ENCODE measurements at places on chromosomes 12 and 14.
A peak's percentile ranks its signal among the peaks of the same experiment; 100 is the strongest.

DNA sequence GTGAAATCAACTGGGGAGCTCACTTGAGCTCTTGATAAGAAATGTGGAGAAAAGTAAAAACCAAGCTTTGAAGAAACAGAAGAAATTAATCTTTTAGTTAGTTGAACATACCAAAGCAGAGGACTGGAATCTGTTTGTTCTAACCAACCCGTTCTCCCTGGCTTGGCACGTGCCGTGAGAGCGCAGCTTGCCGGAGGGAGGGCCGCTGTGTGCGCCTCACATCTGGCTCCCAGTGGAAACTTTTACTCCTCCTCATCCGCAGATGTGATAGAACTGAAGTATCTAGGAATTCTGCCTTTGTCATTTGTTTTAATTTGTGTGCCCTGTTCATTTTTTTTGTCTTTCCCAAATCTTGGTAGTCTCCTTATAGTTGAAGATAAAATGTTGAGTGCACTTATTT lies 64.9 kb downstream of the DDX51 start:
- DNase-seq: no peak

- DNase-seq: no peak
These were observed 1.4 kb downstream of the EEA1 start for GRCh38 chr12:92927436-92928281.

- DNase-seq: no peak
These were observed 3.1 kb upstream of the GYS2 start for GRCh38 chr12:21607701-21608100.

DNA sequence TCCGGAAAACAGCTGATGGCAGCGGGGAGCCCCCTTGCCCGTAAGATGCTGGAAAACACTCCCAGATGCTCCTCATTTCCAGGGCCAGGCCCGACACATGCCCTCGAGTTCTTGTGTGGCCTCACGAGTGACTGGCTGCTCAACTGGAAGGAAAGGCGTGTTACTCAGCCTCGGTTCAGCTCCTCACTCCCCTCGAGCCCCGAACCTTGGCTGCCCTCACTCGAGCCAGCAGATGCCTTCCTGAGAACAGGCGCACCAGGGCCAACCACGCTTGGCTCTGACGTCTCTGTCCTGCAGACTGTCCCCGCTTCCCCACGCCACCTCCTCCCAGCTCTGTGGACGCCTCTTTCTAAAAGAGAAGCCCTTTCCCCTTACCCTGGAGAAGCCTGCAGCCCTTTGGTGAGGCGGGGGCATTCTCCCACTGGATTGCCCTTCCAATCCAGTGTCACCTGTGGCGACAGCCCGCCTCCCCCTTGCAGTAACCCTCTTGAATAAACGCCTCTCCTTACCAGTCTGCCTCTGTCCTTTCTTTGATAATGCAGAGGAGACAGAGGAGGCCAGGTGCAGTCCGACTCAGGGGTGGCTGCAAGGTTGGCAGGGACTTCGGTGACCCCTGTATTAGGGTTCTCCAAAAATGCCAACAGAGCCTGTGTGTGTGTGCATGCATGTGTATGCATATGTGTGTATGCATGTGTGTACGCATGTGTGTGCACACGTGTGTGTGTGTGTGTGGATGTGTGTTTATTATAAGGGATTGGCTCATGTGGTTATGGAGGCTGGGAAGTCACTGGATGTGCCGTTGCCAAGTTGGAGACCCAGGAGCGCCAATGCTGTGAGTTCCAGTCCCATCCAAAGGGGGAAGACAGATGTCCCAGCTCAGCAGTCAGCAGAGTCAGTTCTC lies 166.3 kb downstream of the KIF26A start:
- no peak for DNase-seq

GRCh38 chr12:129902371-129903091 lies 1.3 kb downstream of the TMEM132D start:
- DNase-seq: peak; percentile 17

DNA sequence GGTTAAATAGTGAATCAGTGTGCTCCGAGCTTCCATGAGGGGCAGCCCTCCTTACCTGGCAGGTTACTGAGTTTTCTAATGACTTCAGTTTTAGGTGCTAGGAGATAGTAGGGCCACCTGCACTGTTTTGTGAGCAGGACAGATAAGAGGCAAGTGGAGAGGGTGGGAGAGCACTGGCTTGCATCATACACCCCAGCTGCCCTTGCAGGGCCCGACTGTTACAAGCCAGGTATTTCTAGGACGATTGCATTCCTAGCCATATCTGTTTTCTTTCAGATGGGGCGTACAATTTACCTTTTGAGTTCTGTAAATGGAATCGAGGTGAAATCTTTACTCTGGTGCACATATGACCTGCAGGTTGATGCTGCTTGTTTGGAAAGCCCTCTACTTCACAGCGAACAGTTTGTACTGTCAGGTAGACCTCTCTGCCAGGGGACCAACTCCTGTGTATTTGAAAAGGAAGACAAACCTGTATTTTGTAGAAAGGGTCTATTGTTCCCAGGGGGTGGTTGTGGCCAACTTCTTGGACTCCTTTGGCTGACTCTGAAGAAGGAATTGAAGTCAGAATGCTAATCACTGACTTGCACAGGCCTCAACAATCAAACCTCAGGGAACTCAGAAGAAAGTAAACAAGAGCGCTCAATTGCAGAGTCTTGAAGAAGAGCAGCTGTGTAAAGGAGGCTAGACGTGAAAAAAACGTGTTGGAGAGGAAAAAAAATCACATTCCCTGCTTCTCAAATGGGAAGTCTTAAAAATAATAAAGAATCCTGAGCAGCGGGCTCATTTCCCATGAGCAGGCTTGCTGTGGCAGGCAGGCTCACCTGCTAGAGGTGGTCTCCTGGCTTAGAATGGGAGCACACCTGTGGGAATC lies 57.3 kb downstream of the ETV6 start:
- DNase-seq: peak; percentile 38

GRCh38 chr12:94149119-94149780 lies 873 bp downstream of the PLXNC1 start:
- DNase-seq: peak; percentile 49

DNA sequence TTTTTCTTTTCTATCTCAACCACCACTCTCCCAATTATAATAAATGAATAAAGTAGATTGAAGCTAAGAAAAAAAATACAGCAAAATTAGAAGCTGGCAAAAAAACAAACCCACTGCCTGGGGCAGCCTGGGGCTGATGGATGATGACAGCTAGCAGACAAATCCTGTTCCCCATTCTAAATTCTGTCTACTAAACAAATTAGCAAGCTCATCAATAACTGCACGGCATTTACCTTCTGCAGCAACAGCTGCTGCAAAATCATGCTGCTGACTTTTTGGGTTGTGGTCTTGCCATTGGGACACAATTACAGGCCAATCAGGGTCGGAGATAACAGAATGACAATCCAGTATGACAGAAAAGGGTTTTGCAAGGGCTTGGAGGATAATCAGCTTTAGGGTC lies 443.6 kb upstream of the SOX5 start:
- no peak for DNase-seq

- no peak for DNase-seq
These were observed 24.3 kb downstream of the GEMIN2 start for GRCh38 chr14:39138440-39138839.

- peak; percentile 43 for DNase-seq
These were observed 5.7 kb upstream of the ZNF385A start for GRCh38 chr12:54390176-54390667.

GRCh38 chr14:71621276-71621675 lies 311.0 kb upstream of the RGS6 start:
- no peak for DNase-seq

DNA sequence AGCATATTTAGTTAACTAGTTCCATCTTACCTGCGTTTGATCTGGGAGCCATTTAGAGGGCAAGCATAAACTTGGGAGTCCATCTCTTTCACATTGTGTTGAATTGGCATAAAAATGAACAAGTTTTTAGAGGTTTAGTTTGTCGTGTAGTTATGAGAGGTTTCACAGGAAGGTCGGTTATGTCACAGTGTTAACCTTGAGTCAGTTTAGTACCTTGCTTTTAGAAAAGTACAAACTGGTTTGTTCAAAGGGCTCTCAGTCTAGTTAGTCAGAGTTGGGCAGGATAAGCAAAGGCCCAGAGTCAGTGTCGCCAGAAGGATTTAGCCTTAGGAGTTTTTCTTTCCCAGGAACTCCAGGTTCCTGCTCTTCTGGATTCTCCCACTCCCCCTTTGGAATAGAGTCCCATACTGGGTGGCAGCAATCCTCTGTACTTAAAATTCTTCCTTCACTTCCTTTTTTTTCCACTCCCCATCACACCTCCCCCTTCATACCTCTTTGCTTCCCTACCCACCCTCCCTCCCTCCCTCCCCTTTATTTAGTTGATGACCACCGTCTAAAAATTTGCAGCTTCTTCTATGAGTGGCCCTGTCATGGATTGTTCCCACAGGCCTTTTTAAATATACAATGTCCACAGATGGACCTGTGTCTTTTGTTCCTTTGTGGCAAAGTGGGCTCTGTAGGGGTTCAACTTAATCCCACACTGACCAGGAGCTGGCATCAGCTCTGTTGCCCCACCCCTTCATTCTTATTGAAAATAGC lies 12.1 kb downstream of the PCBP2 start:
- DNase-seq: no peak

GRCh38 chr14:54487771-54488170 lies 1.0 kb downstream of the GMFB start:
- DNase-seq: no peak

- no peak for DNase-seq
These were observed 62.6 kb downstream of the TMEM117 start for GRCh38 chr12:43898474-43898873.

DNA sequence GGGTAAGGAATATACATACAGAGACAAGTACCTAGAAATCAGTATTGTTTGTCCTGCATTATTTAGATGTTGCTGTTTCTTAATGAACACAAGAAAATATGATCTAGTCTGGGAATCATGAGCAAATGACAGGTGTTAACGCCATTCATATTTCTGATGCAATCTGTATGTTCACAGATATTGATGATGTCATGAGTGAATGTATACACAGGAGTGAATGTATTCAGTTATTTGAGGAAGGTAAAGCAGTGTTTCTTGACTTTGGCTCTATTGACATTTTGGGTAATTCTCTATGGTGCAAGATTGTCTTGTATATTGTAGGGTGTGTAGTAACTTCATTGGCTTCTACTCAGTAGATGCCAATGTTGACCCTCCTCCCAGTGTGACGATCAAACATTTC lies 26.7 kb upstream of the RTL1 start:
- no peak for DNase-seq

GRCh38 chr12:97559267-97559666 lies 96.7 kb downstream of the RMST start:
- DNase-seq: no peak

DNA sequence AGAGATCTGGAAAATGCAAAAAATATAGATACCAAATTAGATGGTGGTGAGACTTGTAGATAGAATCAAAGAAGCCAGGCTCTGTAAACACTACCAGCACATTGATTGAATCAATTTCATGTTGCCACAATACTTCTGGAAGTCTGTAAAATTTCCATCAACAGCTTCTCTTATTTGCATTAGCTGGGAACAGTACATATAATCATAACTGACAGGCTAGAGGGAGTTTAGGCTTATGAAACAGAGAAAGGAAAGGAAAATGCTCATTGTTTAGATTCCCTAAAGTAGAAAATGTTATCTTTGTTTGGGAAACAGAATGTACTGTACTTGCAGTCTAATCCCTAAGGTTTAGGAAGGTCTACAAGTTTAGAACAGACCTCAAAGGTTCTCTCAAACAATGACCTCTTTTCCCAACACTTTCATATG lies 335.2 kb downstream of the CEP128 start:
- no peak for DNase-seq

- no peak for DNase-seq
These were observed 38.8 kb upstream of the LRRC10 start for GRCh38 chr12:69649529-69649928.

- no peak for DNase-seq
These were observed 164.2 kb downstream of the CHST11 start for GRCh38 chr12:104620837-104621531.

DNA sequence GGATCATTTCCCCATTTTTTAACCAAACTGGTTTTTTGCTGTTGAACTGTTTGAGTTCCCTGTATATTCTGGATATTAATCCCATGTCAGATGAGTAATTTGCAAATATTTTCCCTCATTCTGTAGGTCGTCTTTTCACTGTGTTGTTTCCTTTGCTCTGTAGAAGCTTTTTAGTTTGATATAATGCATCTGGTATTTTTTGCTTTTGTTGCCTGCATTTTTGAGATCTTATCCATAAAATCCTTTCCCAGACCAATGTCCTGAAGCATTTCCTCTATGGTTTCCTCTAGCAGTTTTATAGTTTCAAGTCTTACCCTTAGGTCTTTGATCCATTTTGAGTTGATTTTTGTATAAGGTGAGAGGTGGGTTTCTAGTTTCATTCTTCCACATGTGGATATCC lies 71.3 kb downstream of the LRP6 start:
- DNase-seq: no peak

- DNase-seq: no peak
These were observed 95.4 kb downstream of the DUSP16 start for GRCh38 chr12:12467264-12467663.

DNA sequence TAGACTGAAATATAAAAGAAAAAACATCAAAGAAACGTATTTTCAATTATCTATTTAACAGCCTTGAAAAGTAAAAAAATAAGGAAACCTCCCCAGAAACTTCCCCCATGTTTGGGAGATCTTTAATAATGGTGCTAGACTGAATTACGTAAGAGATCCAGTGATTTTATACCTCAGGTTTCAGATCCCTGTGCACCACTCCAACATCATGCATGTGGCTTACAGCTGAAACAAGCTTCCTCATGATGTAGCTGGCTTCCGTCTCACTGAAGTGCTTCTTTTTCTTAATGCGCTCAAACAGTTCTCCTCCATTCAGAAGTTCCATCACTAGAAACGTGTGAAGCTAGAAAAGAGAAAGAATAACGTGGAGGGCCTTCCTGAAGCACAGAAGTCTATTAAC lies 78.0 kb upstream of the TTC7B start:
- DNase-seq: no peak

DNA sequence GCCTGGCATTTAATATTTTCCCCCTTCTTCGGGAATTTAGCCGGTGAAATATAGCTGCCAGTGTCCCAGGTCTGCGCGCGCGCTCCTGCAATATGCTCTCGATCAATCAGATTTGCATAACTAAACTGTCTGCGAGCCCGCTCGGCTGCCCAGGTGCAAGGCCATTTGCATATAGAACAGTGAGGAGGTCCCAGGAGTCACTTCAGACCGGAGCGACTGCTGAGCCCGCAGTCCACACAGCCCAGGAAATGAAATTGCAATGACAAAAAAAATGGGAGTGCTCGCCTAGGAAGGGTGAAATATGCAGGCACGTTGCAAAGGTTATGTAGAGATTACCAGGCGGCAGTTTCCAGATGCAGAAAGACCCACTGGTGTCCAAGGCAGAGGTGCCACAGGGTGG lies 228.5 kb downstream of the VRK1 start:
- DNase-seq: no peak

DNA sequence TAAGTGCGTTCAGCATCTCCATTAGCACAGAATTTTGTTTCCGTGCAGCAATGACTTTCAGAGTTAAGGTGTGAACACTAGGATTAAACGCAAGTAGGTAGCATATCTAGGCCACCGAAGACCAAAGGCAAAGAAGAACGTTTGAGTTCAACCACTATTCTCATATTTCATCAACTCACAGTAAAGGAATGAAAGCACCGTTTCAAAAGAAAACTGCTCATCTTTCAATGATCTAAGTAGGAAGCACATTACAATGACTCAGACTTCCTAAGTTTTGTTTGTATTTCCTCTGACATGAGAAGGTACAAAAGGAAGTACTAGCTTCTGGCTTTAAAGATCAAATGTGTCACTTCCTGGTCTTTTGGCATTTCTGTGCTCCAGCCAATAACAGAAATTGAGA lies 57.6 kb downstream of the ACADS start:
- DNase-seq: no peak

Data from NCI-H345 (cell line).